ENCODE measurements at places on chromosomes 11 and 22.

GRCh38 chr11:129280027-129280811, 88.1 kb upstream of the ARHGAP32 start:
- peak; percentile 42 for DNase-seq

DNA sequence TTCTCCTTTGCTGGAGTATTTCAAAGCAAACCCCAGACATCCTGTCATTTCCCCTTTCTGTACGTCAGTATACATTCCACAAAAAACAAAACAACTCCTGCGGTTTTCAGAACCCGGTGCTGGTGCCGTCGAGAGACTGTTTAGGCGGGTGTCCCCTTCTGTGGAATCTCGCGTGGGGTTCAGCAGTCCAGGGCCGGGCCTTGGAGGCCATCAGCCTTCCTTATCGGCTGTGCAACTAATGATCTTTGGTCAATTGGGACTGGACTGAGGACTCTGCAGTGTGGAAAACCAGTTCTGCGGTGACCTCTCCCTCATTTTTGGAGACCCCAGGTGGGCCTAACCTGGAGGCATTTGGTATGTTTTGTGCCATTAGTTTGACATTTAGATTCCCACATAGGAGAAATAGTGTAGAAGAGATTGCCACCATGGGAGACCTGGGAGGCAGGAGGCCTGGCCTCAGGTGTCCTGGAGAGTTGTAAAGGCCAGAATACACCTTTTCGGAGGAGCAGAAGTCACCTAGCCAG, 84.4 kb downstream of the TBC1D22A start:
- DNase-seq: no peak

- DNase-seq: no peak
These were observed 19.1 kb downstream of the HIRA start for GRCh38 chr22:19412478-19412877.

- no peak for DNase-seq
These were observed 22.3 kb downstream of the PPFIBP2 start for GRCh38 chr11:7536100-7536499.

DNA sequence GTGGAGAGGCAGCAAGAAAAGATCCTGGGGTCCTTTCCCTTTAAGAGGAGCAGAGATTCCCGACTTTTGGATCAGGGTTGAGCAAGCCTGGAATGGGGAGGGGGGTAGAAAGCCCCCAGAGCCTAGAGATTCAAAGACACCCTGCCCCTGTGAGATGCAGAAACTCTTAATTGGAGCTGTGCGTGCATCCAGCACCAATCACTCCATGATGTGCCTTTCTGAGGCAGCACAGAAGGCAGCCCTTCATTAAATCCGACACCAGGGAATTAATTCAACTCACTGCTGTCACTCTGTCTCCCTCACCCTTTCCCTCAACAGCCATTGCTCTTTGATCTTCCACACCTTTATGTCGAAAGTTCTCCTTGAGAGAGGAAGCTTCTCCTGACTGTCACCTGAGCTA, 43.0 kb downstream of the DSCAML1 start:
- DNase-seq: no peak
